ENCODE measurements at places on chromosomes 12 and 14.

DNA sequence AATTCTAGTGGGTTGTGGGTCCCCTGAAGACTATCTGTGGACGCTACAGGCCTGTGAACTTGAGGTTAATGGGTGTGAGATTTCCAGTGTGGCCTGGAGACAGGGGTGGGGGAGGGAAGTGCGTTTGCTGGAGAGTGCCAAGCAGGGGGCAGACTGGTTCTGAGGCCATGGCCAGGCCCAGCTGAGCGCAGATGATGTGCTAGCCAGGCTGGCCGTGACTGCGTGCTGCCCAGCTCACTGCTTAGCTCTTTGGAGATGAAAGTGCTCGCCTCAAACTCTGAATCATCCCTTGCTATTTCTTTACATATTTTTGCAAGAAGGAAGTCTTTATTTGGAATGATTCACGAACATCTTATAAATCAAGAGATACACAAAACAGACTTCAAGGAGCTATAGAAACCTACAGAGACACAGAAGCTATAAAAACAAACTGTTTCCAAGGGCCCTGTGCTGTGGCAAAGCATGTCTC is 75.2 kb upstream of the PLEKHG3 start:
- DNase-seq: peak; percentile 97

- peak; percentile 19 for DNase-seq
Observed at GRCh38 chr12:102765736-102766135, 151.3 kb downstream of the PAH start.

- DNase-seq: no peak
Observed at GRCh38 chr14:77647853-77648252, 31.4 kb upstream of the SPTLC2 start.

DNA sequence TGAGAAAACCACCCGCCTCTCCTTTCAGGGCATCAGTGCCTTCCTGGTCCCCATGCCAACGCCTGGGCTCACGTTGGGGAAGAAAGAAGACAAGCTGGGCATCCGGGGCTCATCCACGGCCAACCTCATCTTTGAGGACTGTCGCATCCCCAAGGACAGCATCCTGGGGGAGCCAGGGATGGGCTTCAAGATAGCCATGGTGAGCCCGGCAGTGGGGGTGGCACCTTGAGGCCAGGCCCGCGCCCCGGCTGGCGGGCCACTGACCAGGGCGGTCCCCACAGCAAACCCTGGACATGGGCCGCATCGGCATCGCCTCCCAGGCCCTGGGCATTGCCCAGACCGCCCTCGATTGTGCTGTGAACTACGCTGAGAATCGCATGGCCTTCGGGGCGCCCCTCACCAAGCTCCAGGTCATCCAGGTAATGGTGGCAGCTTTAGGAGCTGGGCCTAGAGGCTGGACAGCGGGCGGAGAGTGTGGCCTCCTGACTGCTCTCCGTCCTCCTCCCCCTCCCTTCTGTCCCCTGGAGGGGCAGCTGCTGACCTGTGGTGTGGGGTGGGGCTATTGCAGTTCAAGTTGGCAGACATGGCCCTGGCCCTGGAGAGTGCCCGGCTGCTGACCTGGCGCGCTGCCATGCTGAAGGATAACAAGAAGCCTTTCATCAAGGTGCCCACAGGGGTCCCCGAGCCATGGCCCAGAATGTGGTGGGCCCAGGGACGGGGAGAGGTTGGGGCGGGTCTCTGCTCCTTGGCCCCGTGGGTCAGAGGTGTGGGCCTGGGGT is 12.8 kb downstream of the ACADS start:
- no peak for DNase-seq

DNA sequence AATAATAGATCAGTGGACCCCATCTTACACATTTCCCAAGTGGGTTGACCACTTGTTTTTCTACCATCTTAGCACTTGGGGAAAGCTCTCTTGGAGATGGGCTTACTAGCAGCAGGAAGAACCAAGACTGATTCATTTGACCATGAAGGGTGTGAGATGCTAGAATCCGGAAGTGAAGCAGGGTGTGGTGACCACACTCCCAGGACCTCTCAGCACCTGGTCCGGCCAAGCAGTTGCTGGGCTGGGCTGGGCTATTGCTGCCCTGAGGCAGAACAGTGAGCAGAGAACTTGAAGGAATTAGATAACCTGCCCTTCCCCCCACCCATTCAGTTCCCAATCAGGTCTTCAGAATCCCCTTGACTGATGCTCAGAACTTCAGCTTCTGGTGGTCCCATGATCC is 24.4 kb downstream of the ADCY6 start:
- DNase-seq: no peak

- DNase-seq: no peak
Observed at GRCh38 chr12:127621366-127621765, 645.6 kb upstream of the TMEM132C start.

GRCh38 chr14:44309331-44309730 is 197.8 kb downstream of the FSCB start:
- no peak for DNase-seq

GRCh38 chr14:72737560-72737943 is 156.3 kb downstream of the DPF3 start:
- DNase-seq: peak; percentile 47

- no peak for DNase-seq
Observed at GRCh38 chr14:54709444-54709843, 142.5 kb downstream of the SAMD4A start.

DNA sequence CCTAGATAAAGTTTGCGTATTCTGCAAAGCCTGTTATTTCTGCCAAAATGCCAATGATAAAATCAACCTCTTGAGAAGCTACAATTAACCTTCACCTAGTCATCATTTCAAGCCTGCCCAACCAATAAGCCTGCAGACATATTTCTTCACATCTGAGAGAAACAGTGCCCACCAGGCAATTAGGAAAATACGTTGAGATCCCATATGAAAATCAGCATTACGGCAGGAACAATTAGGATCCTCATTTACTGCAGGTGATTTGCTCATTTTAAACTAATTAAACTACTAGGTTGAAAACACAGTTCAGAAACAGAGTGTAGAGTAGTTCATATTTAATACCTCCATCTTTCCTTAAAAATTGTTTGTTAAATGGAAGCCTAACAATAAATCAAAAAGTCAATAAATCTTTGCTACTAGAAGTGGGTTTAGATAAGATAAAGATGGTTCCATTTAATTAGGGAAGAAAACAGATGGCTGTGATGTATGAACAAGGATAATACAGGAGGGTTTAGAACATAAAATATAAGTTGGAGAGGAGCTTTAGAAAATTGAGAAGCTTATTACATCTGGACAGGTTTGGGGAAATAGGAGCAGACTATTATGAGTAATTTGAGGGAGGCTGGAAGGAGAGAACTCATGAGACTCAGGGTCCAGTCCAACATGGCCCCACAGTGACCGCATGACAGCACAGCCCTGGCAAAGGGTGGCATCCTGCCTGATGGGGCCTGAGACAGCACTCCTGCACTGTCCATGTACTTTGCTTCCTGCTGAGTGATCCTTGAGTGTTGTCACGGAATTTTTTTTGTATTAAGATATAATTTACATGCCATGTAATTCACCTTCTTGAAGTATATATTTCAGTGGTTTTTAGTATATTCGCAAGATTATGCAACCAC is 26.9 kb upstream of the PYGL start:
- no peak for DNase-seq

GRCh38 chr14:24806061-24806678 is 172.2 kb upstream of the GZMB start:
- peak; percentile 39 for DNase-seq

GRCh38 chr14:96852823-96853422 is 55.7 kb downstream of the VRK1 start:
- peak; percentile 68 for DNase-seq

DNA sequence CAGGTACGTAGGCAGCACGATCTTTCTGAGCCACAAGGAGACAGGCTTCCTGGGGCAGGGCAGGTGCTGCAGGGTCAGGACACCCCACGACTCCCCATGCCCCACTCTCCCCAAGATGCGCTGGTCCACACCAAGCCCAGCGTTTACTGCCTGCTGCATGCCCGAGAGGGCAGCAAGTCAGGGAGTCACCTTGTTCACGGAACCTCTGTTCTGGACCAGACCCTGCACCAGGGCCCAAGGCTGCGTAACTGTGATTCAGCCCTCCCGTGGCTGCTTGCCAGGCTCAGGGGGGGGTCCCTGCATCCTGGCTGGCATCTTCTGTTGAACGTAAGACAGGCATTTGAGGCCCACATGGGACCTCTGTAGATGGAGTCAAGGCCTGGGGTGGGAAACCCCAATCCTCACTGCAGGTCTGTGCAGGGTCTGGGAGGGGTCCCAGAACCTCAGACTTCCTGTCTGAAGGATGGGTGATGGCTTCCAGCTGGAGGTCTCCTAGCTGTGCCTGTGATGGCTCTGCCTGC is 228.6 kb upstream of the RTL1 start:
- DNase-seq: no peak

- no peak for DNase-seq
Observed at GRCh38 chr12:44021471-44021971, 185.6 kb downstream of the TMEM117 start.

Measured in AG10803 (cell line).